Kidney capillary endothelial cell (primary cell): ENCODE measurements at places on chromosomes 3 and 15.

DNA sequence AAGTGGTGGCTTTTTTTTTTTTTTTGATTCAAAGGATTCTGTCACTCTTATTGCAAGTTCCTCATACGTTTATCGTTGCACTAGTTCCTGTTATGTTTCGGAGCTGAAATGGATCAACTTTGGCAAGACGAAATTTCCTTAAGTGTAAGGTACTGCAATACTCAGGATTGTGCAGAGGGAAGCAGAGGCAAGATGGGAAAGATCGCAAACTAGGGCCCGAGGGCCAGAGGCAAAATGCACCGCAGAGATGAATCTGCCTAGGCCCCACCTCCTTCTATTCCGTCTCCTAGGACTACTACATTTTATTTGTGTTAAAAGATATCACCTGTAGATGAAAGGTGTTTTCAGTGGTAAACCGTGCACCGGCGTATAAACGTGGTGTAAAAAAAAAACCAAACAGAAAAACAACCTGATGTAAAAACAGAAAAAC lies 331 bp downstream of the RNU6-1 start:
- DNase-seq = no peak

- DNase-seq = peak; percentile 35
Measured at GRCh38 chr3:190012314-190012782, 108.3 kb downstream of the P3H2 start.

DNA sequence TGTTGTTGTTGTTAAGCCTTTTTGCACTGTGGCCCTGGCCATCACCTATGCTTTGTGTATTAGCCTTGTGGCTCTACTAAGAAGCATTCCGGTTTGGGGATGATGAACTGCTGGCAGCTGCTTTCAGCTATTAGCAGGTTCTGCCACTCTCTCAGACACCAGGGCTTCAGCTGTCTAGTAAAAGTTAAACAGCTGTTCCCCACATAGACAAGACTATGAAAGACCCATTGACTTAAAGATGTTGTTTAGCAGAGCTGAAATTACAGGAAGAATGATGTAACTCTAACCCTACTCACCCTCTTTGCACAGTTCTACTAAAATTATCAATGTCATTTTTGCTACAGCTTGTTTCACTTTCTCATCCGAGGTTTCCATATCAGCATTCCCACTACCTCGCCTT lies 131.2 kb upstream of the CGNL1 start:
- DNase-seq = no peak

DNA sequence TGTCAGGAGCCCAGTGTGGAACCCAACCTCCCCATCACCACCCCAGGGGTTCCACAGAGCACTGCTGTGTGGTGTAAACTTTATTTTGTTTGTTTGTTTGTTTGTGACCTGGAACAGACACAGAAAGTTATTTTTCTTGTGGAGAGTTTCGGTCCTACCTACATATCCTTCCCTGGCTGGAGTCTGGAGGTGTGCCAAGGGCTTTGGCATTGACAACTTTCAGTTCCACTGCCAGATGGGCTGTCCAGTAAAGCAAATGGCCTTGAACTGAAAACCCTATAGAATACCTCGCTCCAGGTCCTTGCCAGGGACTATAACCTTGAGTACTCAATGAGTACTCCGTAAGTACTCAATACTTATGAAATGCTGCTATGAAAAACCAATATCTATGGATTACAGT lies 103.5 kb downstream of the MITF start:
- DNase-seq = no peak

- DNase-seq = peak; percentile 88
Measured at GRCh38 chr15:70856884-70857561, 3.1 kb upstream of the LARP6 start.

DNA sequence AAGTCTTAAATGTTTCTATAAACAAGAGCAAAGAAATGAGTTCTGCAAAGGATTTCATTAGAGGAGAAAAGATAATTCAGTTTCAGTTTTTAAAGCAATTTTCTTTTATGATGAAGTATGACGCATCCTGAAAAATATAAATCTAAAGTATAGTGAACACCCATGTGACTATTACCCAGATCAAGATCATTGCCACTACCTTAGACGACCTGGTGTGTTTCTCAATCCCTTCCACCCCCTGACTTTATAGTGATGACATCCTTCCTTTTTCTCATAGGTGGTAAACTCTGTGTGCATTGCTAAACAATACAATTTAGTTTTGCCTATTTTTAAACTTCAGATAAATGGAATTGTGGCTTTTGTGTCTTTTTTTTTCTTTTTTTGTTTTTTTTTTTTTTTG lies 8.4 kb downstream of the STT3B start:
- DNase-seq = no peak

DNA sequence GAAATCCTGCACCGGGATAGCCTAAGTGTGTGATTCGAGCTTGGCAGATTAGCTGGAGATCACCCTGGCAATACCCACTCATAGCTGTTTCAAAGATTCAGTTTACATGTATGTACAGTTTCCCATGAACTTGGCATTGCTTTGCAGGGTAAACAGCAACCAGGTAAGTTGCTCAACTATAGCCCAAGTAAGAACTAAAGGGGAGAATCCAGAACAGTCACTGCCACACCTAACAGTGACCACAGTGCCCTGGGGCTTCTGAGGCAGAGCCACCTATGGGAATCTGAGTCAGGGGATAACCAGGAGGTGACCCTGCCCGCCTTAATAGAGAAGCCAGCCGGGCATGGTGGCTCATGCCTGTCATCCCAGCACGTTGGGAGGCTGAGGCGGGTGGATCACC lies 15.9 kb downstream of the CDAN1 start:
- no peak for DNase-seq

GRCh38 chr3:138935863-138936740 lies 10.8 kb downstream of the FOXL2 start:
- DNase-seq = no peak

DNA sequence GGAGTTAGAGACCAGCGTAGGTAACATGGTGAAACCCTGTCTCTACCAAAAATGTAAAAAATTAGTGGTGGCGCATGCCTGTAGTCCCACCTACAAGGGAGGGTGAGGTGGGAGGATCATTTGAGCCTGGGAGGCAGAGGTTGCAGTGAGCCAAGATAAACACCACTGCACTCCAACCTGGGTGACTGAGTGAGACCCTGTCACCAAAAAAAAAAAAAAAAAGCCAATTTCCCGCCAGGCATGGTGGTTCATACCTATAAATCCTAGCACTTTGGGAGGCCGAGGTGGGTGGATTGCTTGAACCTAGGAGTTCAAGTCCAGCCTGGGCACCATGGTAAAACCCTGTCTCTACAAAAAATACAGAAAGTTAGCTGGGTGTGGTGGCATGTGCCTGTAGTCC lies 6.9 kb downstream of the CNOT10 start:
- no peak for DNase-seq

GRCh38 chr3:49377483-49377882 lies 19.3 kb upstream of the GPX1 start:
- no peak for DNase-seq

GRCh38 chr15:35810007-35810406 lies 264.0 kb upstream of the DPH6 start:
- no peak for DNase-seq

- DNase-seq = peak; percentile 82
Measured at GRCh38 chr3:30538791-30539190, 67.6 kb upstream of the TGFBR2 start.

DNA sequence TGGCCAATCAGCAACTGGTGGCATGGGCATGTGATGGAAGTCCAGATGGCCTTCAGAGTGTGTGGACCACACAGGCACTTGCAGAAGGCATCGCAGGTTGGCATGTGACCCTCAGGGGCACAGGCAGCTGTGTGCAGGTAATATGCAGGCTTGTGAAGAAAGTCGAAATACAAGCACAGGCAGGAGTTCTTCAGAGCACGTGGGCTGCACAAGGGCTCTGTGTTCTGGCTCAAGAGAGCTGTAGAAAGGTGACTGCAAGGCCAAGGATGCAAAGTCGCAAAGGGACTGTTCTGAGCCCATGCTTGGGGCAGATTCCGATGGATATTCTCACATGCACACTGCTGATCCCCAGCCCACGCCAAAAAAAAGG lies 8.3 kb downstream of the LRRC2 start:
- no peak for DNase-seq
